Cortex of kidney (tissue), 1 donor: ENCODE measurements at places on chromosomes 7 and 10.

- no peak for DNase-seq
Observed at GRCh38 chr7:73618538-73618937, 5.8 kb downstream of the MLXIPL start.

DNA sequence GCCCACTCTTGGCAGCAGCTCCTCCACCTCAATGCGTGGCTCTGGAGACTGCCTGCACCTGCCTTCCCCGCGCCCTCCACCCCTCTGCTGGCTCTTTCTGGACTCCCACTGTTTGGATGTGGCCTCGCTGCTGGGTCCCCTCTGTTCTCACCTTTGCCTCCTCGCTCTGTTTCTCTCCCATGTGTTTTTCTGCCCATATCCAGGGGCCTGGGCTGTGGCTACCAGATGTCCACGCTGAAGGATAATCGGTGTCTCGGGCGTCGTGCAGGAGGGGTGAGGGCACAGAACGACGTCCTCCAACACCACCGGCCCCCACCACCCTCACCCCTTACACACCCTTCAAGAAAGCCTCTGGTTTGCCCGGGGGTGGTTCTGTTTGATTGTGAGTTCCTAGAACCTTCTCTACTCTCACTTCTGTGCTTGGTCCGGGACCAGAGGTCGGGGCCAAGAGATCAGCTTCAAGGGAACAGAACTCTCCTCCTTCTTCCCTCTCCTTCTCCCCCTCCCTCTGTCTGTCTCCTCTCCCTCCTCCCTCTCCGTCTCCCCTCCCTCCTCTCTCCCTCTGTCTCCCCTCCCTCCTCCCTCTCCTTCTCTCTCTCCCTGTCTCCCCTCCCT is 31.7 kb downstream of the AP5Z1 start:
- no peak for DNase-seq

GRCh38 chr7:47816647-47817046 is 131.6 kb downstream of the PKD1L1 start:
- DNase-seq: no peak

DNA sequence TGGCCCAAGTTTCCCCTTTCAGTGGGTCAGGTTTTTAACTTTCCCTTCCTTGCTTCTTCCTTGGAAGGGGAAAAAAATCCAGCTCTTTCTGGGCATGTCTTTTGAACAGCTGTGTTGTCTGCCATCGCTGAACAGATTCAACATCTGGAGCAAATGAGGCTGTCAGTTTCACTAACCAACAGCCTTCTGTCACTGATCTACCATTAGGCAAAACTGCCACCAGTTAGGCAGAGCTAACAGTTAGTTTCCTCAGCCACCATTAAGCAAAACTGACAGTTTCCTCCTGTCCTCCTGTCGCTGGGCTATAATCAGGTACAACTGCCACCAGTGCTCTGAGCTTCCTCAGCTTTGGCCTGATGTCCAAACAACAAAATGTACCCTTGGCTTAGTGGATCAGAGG is 81.9 kb downstream of the NPTX2 start:
- DNase-seq: no peak

GRCh38 chr10:25978771-25979170 is 44.7 kb downstream of the MYO3A start:
- DNase-seq: no peak

DNA sequence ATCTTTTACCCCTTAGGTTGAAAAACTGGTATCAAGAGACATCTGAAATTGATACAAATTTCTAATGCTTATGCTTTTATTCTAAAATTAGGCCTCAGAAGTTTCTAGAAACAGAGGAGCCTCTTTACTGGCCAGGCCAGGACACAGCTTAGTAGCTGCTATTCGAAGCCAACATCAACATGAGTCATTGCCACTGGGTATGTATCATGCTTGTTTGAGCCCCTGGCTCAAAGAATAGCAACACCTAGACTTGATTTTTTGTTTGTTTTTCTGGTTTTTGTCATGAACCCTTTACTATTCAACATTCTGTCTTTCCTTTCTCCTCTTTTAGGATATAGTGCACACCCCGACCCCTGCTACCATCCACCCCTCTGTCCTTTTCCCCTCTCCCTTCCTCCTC is 90.9 kb upstream of the STK17A start:
- no peak for DNase-seq

DNA sequence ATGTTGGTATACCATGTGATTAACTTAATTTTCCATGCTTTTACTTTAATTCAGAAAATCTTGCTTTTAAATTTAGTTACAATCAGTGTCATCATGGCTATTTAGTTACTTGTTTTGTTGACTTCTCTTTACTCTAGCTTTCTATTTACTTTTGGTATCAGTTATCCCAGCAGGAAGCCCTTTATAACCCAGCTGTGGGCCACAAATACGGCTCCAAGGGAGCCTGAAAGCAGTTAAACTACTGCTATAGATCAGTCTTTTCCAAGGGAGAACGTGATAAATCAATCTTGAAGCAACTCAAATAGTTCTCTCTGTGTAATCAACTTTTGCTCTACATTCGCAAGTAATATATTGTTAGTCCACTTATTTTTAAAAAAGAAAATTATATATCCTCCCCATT is 287.4 kb downstream of the CACNA2D1 start:
- DNase-seq: no peak

DNA sequence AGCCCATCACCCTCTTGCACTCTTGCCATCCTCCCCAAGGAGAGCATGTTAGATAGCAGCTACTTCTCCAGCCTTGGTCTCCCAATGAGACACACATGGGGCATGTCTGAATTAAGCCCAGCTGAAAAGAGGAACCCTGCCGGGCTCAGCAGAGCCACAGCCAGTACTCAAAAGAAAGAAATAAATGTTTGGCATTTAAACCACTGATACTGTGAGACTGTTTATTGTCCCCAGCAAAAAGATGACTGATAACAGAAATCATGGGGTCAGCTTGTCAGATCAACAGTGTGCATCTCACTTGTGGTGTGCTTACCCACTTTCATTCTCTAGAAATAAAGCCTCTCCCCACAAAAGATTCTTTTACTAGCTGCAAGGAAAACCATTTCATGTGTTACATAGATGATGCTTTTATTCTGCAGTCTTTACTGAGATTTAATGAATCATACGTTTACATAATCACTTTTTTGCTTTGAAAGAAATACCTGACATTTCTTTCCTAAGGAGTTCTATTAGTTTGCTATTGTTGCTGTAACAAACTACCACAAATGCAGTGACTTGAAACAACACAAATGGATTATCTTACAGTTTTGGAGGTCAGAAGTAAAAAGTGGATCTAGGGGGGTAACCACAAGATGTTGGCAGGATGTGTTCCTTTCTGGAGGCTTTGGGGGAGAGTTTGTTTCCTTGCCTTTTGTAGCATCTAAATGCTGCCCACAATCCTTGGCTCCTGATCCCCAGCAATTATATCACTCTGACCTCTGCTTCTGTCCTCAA is 20.9 kb downstream of the ANKRD7 start:
- no peak for DNase-seq

GRCh38 chr7:29274146-29275017 is 79.8 kb downstream of the CHN2 start:
- DNase-seq: no peak

- DNase-seq: no peak
Observed at GRCh38 chr7:156527458-156527890, 113.1 kb upstream of the RNF32 start.

GRCh38 chr10:42984035-42984610 is 92.7 kb upstream of the RET start:
- no peak for DNase-seq

DNA sequence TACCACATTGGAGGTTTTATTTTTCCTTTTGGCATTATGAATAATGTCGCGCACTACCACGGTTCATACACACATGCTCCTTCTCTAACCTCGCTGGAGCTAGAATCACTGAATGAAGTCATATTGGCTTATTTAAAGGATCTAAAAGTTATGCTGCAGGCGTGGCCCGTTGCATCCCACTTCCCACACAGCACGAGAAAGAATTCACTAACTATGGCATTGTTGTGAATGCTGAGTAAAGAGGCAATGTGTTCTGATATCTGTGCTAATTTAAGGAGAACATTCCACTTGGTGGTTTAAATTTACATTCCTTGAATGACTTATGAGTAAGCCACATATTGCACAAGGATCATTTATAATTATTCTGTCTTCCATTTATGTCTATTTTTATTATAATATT is 20.7 kb downstream of the TCERG1L start:
- no peak for DNase-seq
